ENCODE measurements at places on chromosomes 5 and 9.

GRCh38 chr5:35198686-35199085 is 31.6 kb downstream of the PRLR start:
- DNase-seq = no peak

- no peak for DNase-seq
Measured at GRCh38 chr5:79853028-79853427, 138.0 kb downstream of the MTX3 start.

DNA sequence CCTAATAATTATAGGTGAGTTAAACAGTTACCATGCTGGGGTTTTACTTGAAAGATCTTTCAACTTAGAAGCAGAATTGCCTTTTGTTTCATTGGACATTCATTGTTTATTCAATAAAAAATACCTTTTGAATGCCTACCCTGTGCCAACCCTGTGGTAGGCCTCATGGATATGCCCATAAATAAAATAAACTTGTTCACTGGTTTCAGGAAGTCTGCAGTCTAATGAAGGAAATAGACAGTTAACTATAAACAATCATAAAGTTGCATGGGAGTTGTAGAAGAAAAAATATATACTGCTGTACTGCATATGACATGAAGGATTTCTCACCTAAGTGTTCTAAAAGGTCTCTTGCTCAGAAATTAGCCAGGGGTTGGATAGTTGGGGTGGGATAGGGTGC is 5.3 kb upstream of the GPR21 start:
- no peak for DNase-seq

DNA sequence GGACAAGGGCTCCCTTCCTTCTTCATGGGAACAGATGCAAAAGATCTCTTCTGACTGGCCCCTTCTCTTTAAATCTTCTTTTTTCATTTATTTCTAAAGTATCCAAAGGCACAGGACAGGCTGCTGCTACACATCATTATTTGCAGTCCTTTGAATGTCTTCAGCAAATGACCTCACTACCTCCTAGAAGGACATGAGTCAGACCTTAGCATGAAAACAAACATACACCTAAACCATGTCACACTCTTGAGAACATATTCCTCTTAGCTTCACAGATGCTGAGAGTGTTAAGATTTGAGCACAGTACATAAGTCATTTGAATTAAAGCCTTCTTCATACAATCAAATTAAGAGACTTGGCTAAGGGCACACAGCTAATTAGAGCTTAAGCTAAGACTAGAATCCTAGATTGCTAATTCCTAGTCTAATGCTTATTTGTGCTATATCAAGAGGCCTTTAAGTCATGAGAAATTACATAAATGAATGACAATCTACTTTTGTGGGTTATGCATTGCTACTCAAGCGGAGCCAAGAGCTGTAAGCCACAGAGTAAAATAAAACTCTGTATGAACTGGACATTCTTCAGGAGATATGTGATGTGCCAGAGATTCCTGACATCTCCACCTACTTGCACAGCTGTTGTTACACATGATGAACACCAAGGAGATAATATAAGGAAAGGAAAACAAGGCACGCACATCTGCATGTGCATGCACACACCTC is 109.1 kb upstream of the PTGER4 start:
- DNase-seq = no peak

DNA sequence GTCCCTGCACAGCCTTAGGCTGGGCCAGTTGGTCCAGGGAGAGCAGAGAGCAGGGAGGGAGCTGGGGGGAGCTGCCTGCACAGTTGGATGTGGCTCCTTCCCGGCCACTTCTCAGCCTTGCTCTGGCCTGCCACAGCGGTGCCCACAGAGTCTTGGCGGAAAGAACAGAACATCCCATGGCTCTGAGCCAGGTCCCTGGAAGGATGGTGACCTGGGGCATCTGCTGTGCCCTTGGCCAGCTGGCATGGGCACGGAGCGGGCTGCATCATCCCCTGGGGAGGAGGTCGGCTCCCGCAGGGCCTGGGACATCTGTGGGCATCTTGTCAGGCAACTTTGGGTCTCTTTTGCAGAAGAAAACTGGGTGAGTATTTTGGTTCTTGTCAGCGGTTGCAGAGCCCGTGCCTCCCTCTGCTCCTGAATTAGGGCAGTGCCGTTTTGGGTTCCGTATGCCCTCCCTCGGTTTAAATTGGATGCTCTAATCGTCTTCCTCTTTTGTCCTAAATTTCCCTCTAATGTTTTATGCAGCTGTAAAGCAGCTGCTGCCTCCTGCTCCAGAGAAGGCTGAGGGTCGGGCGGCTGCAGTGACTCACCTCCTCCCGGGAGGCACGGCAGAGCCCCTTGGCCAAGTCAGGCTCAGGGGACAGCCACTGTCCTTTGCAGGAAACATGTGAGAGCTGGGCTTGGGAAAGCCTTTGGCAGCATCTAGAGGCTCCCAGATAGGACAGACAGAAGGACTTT is 10.5 kb upstream of the NACC2 start:
- no peak for DNase-seq

- DNase-seq = no peak
Measured at GRCh38 chr9:22169727-22170503, 160.8 kb upstream of the CDKN2B start.

DNA sequence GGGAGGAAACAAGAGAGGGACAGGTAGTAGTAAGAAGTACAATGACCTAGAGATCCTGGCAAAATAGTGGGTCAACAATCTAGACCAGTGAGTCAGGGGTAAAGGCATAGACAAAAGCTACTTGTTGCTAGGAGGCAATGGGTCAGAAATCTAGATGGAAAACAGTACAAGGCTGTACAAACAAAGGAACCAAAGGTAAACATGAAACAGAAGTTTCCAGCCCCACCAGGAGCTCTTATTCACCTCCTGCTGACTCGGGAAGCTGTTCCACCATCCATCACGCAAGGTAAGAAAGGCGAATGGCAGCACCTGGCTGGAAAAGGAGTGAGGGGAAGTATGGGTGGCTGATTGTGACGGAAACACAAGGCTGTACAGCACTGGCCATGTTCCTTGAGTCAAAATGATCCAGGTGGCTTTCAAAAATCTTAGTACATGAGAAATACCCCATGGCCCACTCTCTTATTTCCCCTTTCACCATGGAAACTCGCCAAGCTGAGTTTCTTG is 70.5 kb upstream of the RAI14 start:
- no peak for DNase-seq

GRCh38 chr9:6711403-6711802 is 46.4 kb upstream of the KDM4C start:
- no peak for DNase-seq

DNA sequence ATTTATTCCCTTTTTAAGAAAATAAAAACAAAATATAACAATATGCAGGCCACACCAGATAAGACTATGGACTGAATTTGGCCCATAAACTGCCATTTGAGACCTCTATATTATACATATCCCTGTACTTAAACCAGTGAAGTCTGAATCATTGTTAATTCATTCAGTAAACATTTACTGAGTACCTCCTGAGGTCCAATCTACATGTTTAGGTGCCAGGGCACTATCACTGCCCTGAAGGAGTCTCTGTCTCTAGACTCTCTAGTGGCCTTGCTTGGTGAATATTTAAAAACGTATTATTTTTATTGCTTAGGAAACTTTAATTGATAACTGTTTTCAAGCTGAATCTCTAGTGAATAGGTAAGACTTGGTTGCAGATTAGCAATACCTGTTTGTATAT is 74.7 kb upstream of the ELL2 start:
- no peak for DNase-seq

DNA sequence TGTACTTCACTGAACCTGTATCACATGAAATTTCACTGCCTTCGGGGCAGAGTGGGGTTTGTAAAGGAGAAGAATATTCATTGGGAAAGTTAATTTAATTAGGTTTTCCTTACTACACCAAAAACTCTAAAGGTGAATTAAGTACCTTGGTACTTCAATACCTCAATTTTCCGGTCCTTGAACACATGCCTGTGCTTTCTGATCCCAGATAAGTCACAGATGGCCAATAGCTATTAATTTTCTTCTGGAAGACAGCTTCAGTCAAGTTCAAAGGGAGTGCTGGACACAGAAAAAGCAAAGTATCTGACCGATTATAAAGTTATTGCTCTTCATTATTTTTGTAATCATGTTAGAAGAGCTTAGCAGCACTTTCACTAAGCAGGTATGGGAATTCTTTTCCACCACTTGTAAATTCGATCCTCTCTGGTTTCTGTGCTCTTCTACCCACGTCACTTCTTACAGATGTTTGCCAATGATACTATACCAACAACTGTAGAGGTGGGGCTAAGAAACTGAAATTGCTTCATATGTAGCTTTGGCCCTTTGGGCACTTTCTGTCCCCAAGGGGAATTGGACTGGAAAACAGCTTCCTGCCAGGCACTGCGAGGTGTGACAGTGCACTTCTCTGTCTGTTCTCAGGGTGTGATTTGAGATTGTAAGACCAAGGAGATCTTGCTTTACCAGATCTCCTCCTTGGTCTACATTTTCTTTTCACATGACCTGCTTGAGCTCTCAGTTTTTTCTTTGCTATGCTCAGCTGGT is 164.0 kb downstream of the CCDC192 start:
- DNase-seq = no peak

DNA sequence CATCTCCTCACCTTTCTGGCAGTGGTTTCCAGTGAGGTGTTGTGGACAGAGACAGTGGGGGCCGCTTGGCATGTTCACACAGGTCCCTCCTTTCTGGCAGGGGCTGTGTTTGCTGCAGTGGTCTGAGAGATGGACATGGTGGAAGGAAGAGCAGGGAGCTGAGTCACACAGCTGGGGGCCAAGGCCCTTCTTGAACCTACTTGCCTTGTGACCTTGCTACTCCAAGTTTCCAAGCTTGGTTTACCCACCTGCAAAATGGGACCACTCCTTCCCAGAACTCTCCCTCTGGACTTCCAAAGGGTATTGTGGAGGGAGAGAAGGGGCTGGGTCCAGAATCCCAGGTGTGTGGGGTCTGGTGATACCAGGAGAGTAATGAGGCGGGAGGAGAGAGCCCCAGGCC is 4.1 kb downstream of the F12 start:
- no peak for DNase-seq

GRCh38 chr9:136403538-136403914 is 3.6 kb upstream of the SNAPC4 start:
- peak; percentile 43 for DNase-seq

- no peak for DNase-seq
Measured at GRCh38 chr5:53019320-53019719, 30.2 kb downstream of the ITGA2 start.

GRCh38 chr9:111258209-111258874 is 71.7 kb downstream of the OR2K2 start:
- no peak for DNase-seq

DNA sequence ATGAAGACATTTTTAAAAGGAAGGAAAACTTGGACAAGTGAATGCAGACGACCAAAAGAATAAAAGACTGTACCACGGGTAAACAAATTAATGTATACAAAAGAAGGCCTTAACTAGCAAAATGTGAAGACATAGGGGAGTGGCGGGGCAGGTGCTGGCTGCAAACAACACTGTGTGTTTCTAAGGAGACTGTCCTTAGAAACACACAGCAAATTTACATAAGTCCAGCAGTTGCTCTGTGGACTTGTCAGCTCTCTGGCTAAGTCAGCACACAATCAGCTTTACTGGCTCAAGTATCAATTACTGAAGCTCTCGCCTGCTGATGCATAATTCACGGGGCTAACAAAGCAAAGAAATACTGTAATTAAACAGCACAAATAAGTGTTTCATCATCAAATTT is 24.8 kb downstream of the PTBP3 start:
- no peak for DNase-seq

GRCh38 chr5:127441799-127442484 is 75.5 kb upstream of the PRRC1 start:
- DNase-seq = no peak

DNA sequence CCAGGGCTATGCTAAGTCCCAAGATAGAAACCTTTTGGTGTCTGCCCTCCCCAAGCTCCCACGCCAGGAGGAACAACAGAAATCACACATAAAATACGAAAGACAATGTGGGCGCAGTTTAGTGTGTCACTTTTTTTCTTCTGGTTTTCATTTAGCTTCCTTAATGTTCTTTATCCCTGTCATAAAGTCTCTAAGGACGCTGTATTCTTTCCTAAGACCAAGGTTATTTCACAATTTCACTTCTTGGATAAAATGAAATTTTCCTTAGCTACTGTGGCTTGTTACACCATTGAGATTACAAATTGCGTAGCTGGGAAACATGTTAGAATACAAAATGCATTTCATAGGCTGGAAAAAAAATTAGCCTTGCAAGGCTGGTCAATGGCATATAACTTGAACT is 85.4 kb downstream of the GLIS3 start:
- no peak for DNase-seq

- no peak for DNase-seq
Measured at GRCh38 chr5:143019614-143020515, 249.7 kb downstream of the ARHGAP26 start.

DNA sequence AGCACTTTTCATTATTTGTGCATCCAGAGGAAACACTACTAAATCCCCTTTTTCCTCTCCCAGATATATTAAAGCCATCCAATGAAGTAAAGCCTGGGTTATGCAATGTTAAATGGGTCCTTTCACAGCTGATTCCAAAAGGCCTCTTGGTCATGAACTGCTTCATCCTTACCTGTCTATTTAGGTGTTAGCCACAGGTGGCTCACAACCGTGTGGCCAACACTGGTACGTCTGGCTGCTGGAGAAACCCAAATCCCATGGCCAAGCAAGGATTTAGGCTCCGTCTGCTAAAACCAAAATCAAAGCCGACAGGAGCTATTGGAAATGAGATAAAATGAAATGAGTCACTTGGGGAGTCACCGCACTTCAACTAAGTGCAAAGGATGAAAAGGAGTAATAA is 193.9 kb downstream of the ADCY2 start:
- no peak for DNase-seq

- DNase-seq = no peak
Measured at GRCh38 chr9:91037511-91038482, 236.2 kb downstream of the SYK start.

- no peak for DNase-seq
Measured at GRCh38 chr9:132042324-132042723, 37.3 kb downstream of the MED27 start.

GRCh38 chr9:120257483-120257882 is 322.5 kb downstream of the CDK5RAP2 start:
- no peak for DNase-seq

DNA sequence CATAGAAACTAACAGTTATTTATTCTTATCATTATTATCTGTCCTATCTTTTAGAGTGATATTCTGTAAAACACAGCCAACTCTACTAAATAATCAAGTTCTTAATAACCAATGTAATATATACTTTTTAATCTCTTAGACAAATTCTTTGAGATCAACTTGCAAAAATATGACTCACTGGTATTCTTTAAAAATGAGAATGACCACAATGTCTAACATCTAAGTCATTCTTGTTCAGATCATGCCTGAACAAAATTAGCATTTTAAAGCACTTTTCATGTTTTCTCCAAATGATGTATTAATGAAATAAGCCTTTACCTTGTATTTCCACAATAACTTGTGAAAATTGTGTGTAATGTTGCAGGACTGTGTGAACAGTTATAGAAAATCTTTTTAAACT is 356.9 kb upstream of the RGMB start:
- DNase-seq = no peak

DNA sequence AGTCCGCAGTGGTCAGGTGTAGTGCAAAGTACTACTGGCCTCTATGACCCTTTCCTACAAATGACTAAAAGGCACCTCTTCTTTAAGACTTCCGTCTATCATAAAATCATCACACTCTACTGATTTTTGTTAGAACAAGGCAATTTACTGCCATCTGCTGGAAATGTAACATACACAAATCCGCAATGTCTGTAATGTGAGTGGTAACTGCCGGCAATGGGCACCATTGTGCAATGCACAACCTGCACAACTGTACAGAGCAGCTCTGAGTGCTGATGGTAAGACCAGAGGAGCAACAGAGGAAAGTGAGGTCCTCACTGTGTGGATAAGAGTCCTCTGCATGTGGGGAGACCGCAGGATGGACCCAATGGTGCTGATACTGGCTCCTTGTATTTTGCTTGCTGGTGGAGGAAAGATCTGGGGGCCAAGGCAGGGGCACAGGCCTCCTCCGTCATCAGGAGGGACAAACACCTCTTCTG is 103.7 kb downstream of the ATPSCKMT start:
- no peak for DNase-seq

Measured in stimulated activated CD4-positive, alpha-beta T cell treated with anti-CD3 and anti-CD28 coated beads, Interleukin-1b, Interleukin-23, amount 100 ng/mL, for 1 hour (primary cell).